ENCODE measurements at places on chromosomes 2 and 18.
A peak's percentile ranks its signal among the peaks of the same experiment; 100 is the strongest.

DNA sequence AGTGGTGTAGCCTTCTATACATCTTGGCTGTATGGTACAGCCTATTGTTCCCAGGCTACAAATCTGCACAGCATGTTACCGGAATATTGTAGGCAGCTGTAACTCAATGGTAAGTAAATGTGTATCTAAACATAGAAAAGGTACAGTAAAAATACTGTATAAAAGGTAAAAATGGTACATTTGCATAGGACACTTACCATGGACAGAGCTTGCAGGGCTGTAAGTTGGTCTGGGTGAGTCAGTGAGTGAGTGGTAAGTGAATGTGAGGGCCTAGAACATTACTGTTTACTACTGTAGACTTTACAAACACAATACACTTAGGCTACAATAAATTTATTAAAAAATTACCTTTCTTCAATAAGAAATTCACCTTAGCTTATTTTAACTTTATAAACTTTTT lies 3.7 kb upstream of the MRPS9 start:
- DNase-seq = no peak

- DNase-seq = no peak
These were observed 644 bp upstream of the QPCT start for GRCh38 chr2:37343537-37344434.

GRCh38 chr2:113755035-113755834 lies 1.2 kb downstream of the SLC35F5 start:
- DNase-seq = no peak

- DNase-seq = no peak
These were observed 69.4 kb upstream of the REV1 start for GRCh38 chr2:99559075-99559662.

DNA sequence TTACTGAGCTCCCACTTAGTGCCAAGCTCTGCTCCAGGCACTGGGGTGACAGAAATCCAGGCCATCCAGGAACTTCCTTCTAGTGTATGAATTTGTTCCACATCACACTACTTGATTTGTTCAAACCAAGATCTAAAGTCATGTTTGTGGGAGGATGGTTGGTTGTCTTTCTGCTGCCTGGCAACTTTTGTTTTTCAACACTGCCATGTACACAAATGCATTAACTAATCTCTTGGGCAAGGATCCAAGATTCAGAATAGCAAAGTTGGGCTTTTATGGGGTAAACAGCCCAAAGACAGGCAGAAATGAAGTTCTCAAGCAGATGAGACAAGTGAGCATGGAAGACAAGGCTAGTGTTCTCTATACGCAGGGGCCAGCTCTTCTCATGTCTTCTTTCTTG lies 53.4 kb upstream of the PROKR1 start:
- no peak for DNase-seq

DNA sequence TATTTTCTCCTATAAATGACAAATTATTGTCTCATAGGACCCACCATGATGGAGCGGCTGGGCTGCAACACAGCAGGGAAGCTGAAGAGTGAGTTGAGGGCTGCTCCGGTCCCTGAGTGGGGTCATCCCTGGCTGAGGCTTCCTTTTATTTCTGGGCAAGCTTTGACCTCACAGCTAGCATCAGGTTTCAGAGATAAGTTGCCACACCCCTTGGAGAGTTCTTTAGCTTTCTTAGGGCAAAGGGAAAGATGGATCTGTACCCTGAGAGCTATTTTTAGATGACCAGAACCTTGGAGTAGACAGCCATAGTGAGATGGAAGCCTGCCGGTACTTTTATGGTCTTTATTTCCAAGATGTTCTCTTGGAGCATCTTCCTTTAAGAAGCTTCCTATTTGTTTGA lies 11.5 kb downstream of the MYL1 start:
- DNase-seq = no peak

GRCh38 chr2:136281281-136282114 lies 163.5 kb upstream of the CXCR4 start:
- DNase-seq = peak; percentile 25

DNA sequence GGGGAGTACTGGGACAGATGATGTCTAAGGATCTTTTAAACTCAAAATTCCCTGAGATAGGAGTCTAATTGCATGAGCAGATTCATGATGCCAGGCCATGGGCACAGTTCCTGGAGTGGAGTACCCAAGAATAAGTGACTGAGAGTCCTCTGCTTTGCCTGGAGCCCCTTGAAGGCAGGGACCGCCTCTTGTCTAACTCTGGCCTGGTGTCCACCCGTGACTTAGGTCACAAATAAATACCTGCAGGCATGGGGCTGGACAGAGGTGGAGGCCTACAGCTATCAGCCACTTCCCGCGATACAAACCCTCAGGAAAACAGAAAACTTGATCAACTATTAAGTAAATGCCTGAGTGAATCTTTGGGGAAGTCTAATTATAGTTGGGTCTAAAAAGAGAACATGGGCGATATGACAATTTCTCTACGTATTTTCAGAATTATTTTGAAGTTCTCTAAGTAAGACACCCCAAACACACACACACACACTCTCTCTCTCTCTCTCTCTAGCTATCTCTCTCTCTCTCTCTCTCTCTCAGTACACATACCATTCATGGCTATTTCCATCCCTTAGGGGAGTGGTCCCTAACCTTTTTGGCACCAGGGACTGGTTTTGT lies 1.8 kb upstream of the WIPF1 start:
- no peak for DNase-seq

DNA sequence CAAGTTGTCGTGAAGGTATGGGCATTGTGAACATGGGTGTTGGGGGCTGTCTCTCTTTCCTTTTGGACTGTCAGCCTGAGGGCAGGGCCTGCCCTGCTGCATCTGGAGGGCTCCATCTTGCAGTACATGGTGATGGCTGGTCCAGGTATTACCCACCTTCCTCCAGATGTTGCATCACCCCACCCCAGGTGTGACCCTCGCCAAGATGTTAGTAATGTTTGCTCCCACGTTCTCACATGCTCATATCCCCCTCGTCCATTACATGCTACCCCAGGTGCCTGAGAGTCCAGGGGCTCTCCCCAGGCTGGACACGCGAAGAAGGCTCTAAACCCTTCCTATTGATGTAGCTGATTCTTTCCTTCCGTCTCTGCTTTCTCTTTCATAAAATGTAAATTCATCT lies 13.9 kb downstream of the ZAP70 start:
- no peak for DNase-seq

DNA sequence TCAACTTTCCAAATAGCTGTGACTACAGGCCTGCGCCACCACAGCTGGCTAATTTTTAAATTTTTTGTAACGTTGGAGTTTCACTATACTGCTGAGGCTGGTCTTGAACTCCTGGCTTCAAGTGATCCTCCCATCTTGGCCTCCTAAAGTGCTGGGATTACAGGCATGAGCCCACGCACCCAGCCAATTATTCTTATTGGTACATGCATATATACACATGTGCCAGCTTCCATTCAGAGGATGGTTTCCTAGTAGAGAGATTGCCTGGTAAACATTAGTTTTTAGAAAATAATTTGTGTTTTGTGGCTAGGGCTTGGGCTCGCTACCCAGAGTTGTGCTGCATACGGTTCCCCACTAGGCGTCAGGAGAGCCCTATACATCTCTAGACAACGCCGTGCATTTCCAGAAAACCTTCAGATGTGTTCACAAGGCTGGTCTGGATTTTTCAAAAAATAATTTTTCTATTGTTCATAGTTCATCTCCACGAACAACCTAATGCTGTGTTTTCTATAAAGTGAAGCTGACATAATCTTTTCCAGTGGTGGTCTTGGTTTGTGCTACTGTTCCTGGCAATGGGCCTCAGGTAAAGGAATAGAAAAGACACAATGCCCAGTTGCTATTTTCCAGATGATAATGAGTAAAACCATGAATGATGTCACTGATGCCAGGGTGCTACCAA lies 14.6 kb upstream of the AFG3L2 start:
- DNase-seq = no peak

- no peak for DNase-seq
These were observed 146.4 kb downstream of the DAW1 start for GRCh38 chr2:228017784-228018183.

DNA sequence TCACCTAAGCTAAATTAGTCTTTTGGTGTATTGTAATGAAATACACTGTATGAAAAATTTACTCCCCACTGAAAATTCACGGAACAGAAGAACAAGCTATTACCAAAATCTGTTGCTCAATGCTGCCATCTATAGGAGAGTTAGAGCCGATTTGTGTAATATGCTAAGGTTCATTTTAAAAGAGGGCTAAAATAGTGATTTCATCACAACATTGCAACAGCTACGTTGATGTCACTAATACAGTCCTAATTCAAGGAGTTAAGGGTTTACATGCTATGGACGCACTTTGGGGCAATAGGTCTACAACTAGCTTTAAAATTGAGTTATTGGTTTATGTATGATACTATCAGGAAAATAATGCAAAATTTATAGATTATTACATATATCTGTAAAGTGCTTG lies 3.0 kb upstream of the IRS1 start:
- DNase-seq = no peak

- peak; percentile 65 for DNase-seq
These were observed 35.2 kb downstream of the ST3GAL5 start for GRCh38 chr2:85853499-85854165.

DNA sequence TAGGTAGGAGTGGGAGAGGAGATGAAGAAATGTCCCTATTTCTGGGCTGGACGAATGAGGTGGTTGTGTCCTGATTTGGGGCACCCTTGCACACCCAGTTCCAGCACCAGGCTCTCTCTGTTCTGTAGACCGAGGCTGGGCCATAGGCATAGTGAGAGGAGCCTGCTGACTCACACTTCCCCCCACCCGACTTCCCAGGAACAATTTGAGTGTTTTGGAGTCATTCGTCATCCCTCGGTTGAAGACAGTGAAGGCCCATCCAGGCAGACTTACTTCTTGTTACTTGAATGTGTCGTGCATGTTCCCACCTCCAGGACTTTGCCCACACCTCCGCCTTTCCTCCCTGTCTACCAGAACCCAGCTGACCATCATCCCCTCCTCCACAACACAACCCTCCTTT lies 179.1 kb downstream of the HAUS1 start:
- no peak for DNase-seq

Measured in GM12878 (cell line).